Choroid plexus epithelial cell (primary cell): ENCODE measurements at places on chromosomes 16 and 17.

GRCh38 chr16:12927591-12927990, 26.2 kb downstream of the SHISA9 start:
- DNase-seq, result no peak

GRCh38 chr17:35257208-35257659, 14.4 kb downstream of the SLFN5 start:
- DNase-seq, result peak; percentile 47

DNA sequence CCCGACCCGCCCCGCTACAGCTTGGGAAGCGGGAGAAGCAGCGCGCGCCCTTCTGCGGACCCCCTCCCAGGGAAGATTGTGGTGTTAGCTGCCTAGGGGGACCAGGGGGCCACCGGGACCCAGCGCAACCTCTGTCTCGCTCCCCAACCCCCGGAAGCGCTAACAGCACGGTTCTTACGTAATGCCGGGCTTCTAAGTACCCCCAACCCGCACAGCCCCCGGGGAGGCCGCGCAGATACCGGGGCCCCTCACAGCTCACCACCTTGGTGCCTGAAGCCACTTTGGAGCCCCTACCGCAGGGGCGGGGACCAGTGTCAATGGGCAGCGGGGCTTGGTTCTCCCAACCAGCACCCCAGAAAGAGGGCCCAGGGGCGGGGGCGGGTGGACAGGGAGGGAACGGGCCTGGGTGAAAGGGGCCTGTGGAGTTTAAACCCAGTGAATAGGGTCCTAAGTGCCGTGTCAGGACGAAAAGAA, 348 bp downstream of the MPP2 start:
- DNase-seq, result no peak

DNA sequence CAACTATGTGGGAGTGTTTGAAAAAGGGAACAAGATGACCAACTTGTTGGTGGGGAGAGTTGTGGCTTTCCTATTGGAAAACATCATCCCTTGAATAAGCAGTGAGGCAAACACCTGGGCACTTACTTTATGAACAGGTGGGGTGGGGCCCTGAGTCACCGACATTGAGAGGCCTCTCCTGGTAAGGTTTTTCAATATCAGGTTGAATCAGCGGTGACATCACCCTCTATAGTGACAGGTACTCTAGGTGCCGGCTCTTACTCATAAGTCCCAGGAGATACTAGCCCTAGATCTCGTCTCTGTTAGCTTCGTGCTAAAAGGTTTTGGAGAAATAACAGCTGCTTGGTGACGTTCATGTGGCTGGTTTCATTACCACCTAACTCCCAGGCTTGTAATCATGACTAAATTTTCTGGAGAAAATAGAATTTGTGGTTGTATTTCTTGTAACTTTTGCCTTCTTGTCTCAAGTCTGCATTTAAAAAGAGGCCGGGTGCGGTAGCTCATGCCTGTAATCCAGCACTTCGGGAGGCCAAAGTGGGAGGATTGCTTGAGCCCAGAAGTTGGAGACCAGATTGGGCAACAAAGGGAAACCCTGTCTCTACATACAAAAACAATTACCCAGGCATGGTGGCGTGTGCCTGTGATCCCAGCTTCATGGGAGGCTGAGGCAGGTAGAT, 19.3 kb downstream of the CDH1 start:
- DNase-seq, result no peak

- no peak for DNase-seq
Observed at GRCh38 chr17:2435862-2436261, 35.0 kb upstream of the MNT start.

DNA sequence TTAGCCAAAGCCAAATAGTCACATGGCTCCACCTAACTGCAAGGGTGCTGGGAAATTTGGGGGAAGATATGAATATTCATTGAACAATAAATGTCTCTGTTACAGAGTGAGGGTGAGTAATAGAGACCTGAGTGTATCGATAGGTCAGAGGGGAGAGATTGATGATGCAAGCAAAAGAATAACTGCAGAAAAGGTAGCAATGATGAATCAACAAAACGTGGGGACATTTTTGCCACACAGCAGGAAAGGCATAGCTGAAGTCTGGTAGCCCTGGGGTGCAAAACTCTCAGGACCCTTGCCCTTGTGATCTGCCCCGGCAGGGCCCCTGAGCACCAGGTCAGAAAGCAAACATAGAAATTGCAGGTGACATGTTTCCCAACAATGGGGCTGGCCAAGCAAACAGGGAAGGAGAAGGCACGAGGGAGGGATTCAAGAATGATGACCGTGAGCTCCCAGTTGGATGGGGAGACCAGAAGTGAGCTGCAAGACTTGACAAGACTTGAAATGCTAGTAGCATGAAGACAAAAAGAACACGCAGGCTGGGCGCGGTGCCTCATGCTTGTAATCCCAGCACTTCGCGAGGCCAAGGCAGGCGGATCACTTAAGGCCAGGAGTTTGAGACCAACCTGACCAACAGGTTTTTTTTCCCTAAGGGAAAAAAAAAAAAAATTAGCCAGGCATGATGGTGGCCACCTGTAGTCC, 12.7 kb upstream of the HERPUD1 start:
- DNase-seq, result no peak
